ENCODE measurements at places on chromosomes 2 and 18.

- no peak for DNase-seq
Observed at GRCh38 chr2:44836174-44836573, 105.3 kb upstream of the SIX3 start.

GRCh38 chr2:238255151-238255551, 15.3 kb upstream of the HES6 start:
- no peak for DNase-seq

DNA sequence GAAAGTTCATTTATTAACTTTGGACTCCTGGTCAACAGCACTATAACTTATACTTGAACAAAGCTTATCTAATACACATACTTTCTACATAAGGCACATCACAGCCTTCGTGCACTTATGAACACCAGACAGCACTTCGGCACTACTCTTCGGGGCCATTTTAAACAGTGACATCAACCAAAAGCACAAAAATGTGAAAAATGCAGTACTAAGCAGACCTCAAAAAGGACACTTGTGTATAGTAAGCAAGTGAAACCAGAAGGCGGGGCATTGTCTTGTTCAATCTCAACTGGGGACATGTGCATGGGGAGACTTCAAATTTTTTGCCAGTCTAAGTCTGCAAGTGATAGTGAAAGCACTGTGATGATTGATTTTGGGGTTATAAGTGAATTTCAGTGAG, 163.0 kb downstream of the NCKAP5 start:
- no peak for DNase-seq

GRCh38 chr18:48889115-48889941, 61.4 kb downstream of the SMAD7 start:
- no peak for DNase-seq

DNA sequence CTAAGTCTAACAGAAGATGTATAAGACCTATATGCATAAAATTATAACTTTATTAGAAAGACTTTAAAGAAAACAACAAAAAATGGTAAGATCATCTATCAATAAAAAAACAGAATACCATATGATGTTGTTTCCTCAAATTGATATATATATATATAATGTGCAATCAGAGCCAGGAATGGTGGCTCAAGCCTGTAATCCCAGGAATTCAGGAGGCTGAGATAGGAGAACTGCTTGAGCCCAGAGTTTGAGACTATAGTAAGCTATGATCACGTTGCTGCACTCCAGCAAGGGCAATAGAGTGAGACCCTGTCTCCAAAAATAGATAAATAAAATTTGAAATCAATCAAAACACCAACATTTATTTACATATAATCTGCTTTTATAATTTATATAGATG, 19.5 kb downstream of the CYTIP start:
- DNase-seq: no peak

DNA sequence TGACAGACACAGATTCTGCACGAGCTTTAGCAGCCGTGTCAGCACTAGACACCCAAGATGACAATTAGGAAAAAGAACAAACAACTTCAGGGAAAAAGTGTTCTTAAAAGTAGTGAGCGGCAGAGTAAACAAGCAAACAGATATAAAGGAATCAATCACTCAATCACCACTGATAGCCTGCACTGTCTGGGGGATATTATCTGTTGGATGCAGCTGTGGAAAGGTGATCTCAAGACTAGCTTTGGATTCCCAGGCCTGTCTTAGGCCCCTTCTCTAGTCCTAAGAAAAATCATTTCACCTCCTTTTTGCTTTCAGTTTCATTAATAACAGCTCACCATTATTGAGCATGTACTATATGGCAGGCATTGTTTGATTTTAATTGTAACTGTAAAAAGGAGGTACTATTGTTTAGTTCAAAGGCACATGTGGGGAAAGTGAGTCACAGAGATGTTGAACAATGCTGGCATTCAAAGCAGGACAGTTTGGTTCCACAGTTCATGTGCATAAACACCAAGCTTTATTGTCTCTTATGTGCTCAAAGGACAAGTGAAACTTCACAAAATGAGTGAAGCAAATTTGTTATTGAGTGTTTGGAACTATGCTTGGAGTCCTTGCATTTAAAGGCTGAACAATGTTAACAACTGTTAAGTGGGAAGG, 147.3 kb upstream of the TCF4 start:
- no peak for DNase-seq

- DNase-seq: no peak
Observed at GRCh38 chr2:12759248-12759647, 42.5 kb downstream of the TRIB2 start.

GRCh38 chr2:33205693-33206434, 259.1 kb downstream of the LTBP1 start:
- no peak for DNase-seq

DNA sequence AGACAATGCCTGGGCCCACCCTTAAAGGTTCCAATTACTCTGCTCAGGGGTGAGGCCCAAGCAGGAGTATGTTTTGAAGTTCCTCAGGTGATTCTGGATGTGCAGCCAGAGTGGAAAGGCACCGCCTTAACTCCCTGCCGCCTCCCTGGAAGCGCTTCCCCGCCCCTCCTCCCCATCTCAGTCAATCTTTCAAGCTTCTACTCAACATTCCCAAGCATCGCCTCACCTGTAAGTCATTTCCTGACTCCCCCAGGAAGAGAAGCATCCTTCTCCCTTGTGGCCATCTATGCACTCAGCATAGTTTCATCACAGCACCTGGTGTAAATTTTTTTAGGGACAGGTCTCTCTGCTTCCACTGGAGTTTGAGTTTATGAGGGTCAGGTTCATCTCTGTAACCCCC, 67.5 kb downstream of the MYL12B start:
- no peak for DNase-seq

DNA sequence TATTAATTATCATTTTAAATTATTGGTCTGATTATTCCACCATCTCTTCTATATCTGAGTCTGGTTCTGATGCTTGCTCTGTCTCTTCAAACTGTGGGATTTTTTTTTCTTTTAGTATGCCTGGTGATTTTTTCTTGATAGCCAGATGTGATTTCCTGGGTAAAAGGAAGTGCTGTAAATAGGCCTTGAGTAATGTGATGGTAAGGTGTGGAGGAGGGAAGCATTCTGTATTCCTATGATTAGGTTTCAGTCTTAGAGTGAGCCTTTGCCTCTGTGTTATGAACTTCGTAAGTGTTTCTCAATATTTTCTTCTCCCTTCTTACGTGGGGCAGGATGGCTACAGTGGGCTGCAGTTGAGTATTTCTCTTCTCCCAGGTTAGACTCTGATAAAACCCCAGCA, 103.0 kb downstream of the EHBP1 start:
- DNase-seq: no peak
